COLO829 (cell line): ENCODE measurements at places on chromosomes 12 and 14.

DNA sequence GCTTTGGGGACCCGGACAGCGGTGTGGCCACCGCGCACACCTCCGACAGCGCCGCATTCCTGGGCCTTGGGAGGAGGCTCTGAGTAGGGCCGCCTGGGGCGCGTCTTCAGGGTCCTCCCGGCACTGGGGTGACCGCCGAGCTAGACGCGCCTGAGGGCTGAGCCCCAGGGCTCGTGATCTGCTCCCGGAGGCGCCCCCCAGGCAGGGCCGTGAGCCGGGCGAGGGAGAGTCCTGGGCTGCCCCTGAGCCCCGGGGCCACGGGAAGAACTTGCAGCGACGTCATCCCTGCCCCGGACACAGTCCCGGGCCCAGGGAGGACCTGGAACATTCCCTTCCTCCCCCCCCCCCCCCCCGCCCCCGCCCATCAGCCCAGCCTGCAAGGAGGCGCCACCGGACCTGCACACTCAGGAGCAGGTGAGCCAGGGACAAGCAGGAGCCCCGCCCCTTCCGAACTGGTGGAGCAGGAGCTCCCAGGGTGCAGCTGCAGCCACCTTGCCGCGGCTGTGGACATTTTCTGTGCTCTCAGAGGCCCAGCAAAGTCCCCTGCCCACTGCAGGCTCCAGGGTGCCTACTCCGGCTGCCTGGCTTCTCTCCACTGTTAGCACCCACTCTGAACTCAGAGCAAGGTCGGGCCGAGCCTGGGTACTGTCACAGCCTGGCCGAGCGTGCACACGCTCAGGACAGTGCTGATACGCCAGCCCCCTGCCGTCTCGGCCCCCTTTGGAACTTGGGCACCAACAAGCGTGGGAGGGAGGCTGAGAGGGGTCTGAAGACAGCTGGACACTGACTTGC is 50.7 kb downstream of the A2M start:
- no peak for DNase-seq

DNA sequence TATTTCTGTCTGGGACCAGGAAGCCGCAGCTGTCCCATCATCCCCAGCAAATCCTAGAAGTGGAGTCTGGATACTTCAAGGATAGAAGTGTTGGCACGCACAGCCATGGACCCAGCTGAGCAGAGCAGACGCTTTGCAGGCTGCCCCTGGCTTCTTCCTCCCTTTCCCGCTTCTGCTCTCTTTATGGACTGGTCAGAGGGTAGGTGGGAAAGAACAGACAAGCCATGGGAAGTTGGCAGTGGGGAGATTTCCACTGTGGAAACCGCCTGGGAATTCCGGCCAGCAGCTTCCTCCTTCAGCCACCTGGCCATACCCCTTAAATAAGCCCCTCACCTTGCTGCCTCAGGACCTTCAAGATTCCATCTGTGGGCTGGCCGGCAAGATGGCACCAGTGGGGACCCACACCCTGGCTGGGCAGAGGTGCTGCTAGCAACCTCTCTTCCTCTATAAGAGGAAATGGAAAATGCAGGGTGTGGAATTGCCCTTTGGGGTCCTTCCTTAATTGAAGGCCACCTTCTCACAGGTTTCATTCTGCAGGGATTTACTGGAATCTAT is 20.6 kb downstream of the OTUB2 start:
- DNase-seq = no peak

DNA sequence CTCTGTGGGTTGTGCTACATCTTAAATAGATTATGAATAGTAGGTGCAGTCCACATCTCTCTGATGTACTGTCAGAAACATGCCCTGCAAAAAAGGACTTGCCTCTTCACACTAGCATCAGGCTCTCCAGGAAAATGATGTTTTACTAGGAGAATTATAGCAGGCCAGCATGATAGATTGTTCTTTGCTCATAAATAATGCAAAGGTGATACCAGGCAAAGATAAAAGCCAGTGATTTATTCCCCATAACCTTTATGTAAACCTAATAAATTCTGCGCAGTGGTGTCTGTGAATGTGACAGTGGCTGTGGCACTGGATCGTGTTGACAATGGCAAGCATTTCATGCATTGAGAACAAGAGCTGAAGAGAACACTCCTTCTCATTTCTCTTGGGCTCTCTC is 646.5 kb upstream of the SEL1L start:
- DNase-seq = no peak

DNA sequence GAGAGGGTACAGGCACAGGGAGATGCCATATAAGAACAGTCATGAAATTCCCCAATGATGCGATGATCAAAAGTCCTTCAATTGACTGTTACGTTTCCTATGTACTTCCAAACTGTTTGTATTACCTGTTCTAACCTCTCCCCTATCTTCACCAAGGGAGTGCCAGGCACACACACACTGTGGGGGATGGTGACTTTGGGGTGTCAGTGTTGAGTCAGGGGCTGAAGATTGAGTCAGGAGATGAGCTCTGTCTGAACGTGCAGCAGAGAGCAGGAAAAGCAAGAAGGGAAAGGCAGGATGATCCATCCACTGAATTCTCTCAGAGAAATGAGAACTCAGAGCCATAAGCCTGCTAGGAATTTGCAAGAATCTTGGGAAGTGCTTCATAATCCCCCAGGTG is 153.4 kb downstream of the EFCAB11 start:
- DNase-seq = no peak

DNA sequence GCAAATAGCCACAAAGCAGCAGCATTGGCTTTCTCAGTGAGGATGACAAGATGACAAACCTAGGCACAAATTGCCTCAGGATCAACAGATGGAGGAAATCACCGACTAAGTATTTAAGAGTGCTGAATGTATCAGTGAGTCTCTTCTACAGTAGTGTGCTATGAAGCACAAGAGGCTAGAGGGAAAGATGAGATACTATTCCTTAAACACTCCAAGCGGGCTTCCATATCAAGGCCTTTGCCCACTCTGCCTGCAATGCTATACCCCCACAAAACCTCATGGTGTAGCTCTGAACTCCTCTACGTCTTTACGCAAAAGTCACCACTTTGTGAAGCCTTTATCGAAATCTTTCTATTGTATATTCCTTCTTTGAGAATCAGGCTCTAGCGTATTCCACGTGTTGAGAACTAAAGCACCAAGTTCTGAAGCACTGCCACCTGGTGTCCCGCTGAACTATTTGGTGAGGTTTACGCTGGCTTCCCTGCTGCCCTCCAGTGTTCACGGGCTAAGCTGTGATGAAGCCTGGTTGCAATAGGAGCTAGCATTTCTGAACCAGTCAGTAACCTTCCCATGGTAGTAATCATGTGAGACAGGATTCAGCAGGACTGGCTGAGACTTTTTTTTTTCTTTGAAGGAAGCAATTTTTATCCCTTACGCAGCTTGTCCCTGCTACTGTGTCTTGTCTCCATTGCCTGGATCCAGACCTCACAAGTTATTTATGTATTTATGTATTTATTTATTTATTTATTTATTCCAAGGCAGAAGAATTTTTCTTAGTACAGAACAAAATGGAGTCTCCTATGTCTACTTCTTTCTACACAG is 426.5 kb upstream of the OR4E1 start:
- DNase-seq = peak; percentile 28

- no peak for DNase-seq
Observed at GRCh38 chr14:93708311-93708734, 80.0 kb downstream of the PRIMA1 start.

DNA sequence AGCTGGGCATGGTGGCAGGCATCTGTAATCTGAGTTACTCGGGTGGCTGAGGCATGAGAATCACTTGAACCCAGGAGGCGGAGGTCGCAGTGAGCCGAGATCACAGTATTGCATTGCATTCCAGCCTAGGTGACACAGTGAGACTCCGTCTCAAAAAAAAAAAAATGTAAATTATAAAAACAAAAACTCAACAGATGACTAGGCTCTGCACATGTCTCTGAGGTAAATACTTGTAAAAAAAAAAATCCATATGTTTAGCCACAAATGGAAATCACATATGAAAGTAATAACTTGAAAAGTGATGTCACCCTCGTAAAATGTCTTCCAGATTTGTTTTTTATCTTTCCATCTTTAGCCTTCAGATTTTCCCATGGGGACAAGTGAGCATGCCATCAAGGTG is 85.0 kb downstream of the KICS2 start:
- no peak for DNase-seq

- no peak for DNase-seq
Observed at GRCh38 chr12:27014859-27015729, 910 bp upstream of the TM7SF3 start.

- no peak for DNase-seq
Observed at GRCh38 chr12:91397866-91398532, 215.4 kb upstream of the DCN start.

DNA sequence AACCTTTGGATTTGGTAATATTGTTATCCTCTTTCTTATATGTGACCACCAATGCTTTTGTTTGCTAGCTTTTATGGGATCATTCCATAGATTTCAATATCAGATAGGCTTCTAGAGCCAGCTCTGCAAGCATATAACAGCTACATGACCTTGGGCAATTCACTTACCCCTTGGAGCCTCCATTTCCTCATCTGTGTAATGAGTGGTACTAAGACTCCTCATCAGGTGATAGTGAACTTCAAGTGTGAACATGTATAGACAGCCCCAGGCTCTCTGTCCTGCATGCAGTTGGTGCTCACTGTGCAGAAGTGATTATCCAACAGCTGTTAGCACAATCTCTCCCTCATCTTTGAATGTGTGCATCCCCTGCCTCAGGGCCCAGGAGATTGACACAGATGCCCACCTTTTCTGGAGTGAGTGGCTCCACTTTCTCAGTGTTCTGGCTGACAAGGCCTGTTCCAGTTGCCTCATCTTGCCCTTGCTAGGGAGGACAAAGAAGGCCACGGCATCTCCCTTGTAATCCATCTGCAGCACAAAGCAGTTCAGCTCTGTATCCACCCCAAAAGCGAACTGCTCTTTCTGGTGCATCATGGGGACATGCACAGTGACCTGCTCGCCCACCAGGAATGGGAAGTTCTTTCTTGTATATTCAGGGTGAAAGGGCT is 9.2 kb downstream of the SERPINA9 start:
- DNase-seq = no peak

DNA sequence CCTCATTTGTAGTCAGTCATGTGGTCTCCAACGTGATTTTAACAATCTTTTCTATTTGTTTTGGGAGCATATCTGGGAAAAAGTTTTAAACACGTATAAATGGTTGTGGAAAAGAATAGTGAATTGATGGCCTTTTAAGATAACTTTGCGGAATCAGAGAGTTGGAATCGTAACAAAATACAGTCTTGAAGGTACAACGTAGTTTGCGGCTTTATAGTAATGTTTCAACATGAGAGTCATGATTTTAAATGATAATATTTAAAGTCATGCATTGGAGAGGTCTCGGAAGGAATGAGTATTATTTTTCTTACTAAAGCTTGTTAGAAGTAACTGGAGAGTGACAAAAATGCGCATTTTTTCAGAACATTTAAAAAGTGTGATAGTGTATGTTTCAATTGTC is 1.6 kb downstream of the AEBP2 start:
- no peak for DNase-seq

DNA sequence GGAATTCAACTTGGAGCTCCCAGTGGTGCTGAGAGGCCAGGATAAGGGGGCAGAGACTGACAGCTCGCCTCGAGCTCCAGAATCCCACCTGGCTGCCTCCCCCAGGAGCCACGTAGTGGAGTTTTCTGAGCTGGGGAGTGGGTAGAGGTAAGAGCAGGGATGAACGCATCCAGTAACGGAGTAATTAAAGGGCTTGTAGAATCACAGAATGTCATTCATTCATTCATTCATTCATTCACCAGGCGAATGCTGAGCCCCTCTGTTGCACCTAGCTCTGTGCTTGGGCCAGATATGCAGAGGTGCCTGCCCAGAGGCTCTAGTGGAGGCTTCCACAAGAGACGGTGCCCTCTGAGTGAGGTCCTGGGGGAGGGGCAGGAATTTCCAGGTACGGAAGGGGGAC is 8.1 kb downstream of the FAM181A start:
- no peak for DNase-seq

DNA sequence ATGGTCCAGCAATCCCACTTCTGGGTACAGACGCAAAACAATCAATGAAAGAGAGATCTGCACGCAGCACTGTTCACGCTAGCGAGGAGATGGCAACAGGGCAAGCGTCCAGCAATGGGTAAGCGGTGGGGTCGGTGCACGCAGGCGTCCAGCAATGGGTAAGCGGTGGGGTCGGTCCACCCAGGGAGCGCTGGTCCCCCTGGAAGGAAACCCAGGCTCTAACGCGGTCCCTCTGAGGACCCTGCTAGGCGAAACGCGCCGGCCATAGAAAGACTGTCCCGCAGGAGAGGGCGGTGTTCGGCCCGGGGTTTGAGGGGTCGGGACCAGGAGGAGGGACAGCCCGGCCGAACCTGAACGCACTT is 618 bp upstream of the PGAM5 start:
- DNase-seq = no peak

- no peak for DNase-seq
Observed at GRCh38 chr14:54610051-54610977, 43.4 kb downstream of the SAMD4A start.

GRCh38 chr12:64891629-64892028 is 67.2 kb downstream of the TBC1D30 start:
- DNase-seq = no peak

DNA sequence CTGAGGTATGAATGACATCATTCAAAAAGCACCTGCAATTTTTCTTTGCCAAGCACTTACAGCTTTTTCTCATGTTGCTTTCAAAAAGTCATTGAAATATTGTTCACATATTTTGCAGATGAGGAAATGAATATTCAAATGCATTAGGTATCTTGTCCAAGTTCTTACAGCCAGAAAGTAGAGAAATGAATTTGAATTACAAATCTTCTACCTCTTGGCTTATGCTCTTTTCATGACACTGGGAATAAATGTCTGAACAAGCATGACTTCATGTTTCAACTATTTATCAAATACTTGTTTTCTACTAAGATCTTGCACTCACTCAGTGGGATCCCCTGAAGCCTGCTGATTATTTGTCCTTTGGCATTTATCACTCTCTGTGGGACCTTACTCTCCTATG is 267.2 kb upstream of the BTG1 start:
- no peak for DNase-seq

GRCh38 chr12:95073698-95074520 is 491 bp upstream of the NR2C1 start:
- no peak for DNase-seq

DNA sequence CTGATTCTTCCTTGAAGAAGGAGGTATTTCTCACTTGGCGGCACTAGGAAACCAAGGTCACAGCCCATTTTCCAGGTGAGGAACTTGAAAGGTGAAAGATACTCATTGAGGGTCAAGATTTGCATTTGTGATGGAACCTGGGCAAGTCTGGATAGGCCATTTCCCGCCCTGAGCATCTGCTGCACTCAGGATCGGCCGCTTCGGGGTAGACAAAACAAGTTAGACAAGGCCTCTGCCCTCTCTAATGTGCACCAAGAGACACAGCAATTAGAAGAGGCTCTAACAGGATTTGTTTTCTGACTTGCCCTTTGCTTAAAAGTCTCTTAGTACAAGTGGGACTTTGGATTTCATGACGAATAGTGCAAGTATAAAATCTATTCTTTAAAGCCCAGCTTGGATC is 167.2 kb downstream of the KTN1 start:
- no peak for DNase-seq

GRCh38 chr14:51644217-51644933 is 7.3 kb upstream of the FRMD6 start:
- DNase-seq = no peak
